ENCODE measurements at places on chromosomes 4 and X. TPM values are rescaled to one million over a fixed set of nuclear protein-coding genes. Genes with fewer than 3 reads are reported as not detected.

- no peak for DNase-seq
Measured at GRCh38 chr4:140061194-140061593, 92.8 kb downstream of the MAML3 start.

The GASK1B gene
- not detected for total RNA-seq

DNA sequence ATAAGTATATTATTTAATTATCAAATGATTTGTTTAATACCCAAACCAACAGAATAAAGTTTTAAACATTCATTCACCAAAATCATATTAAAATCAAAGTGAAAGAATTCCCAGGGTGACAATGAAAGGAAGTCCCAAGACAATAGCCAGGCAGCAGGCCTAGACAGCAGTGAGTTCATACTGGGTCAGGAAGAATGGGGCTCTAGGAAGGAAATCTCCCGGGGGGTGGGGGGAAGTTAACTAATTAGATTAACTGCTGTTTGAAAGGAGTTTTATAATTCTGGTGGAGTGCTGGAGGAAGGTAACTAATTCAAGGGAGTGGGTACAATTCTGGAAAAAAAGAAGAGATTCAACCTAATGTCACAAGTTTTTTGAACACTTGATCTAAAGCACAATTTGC lies 104.1 kb downstream of the ZAR1 start:
- no peak for DNase-seq

DNA sequence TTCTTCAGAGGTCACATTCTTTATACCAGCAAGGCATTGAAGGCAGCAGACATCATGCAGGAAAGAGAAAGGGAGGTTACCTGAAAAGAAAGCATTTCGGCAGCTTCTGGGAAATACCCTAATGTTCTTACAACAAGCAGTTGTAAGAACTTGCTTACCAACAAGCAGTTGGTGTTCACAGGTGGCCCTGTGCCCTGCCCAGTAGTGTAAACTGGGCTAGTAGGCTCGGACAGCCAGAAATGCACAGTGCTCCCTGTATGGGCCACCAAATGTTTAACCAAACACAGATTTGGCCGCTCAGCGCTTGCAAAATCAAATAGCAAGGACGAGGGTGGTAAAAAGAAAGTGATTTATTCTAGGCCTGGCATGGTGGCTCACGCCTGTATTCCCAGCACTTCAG lies 20.4 kb upstream of the RHOXF1 start:
- DNase-seq = no peak

The TLL1 gene
- not detected for total RNA-seq

DNA sequence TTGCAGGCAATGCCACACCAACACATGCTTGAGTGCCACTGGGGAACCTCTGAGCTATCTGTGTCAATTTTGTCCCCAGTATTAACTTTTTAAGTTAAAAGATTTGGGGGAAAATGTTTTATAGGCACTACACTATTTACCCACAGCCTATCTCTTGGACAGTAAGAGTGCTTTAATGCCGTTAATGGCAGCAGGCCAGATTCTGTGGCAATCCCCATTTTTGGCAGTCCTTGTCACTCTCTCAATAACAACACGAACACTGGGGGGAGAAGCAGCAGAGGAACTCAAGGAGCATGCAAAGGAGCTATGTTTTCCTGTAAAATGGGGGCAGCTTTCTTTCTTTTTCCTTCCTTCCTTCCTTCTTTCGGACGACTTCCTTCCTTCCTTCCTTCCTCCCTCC lies 168.6 kb downstream of the NSUN7 start:
- DNase-seq = no peak

DNA sequence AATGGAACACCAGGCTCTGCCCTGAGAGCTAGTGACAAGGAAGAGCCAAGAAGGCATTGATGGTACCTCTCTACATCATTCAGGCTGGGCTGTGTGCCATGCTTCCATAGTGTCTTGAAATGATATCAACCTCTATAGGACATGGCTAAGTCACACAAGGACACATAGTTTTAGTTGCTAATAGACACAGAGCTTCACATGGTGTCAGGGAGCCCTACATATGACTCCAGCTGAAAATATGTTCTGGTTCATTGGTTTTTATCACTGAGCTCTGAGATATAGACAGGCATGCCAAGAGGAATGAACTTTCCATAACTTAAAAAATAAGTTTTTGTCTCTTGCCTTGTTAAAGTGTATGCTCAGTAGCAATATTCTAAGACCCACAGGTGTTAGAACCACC lies 72.1 kb upstream of the PRKG2 start:
- no peak for DNase-seq

DNA sequence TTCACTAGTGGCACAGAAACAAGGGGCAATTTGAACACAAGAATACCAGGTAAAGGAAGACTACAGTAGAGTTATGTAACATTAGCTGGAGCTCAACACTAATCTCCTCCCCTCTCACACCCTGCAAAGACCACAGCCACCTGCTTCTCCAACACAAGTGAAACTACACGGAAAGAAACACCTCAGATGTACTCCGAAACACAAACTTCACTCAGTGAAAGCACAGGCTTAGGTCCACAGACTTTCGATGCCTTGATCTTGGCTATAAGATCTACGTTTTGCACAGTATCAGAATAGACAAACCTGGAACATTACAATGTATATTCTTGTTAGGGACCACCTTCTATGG lies 7.6 kb downstream of the ACSL1 start:
- no peak for DNase-seq

GRCh38 chr4:52748432-52748831 lies 2.8 kb downstream of the ERVMER34-1 start:
- no peak for DNase-seq

DNA sequence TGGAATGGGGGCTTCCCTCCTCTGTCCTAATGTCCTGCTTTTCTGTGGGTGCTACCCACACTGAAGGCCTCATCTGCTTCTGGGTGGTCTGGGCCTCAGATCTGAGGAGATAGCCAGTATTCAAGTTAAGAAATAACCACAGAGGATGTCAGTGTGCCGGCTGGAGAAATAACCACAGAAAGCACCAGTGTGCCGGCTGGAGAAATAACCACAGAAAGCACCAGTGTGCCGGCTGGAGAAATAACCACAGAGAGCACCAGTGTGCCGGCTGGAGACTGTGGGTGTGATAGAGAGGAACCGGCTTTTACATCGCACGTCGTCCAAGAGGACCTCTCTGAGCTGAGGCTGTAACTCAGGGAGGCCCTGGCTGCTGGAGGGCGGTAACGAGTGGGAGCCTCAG lies 65.7 kb upstream of the PSAPL1 start:
- DNase-seq = no peak

DNA sequence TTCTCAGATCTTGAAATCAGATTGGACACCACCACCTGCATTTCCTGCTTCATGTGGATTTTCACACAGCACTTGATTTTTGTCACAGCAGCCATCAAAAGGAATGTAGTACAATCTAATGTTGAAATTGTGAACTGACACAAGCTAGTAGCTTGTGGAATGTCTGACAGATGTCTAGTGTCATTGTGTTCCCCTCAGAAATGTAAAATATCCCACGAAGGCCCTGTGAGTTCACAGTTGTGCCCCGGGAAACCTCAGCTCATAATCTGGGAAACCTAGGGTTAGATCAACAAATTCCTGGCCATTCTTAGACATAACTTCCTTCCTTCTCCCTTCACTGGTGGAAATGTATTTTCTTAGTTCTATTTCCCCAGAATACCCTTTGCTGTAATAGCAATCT lies 205.7 kb downstream of the AR start:
- no peak for DNase-seq

Data from activated naive CD4-positive, alpha-beta T cell treated with anti-CD3 and anti-CD28 coated beads for 36 hours (primary cell).